ENCODE measurements at places on chromosomes 4 and X.
A peak's percentile ranks its signal among the peaks of the same experiment; 100 is the strongest.

GRCh38 chrX:152926923-152927322, 29.1 kb downstream of the ZNF185 start:
- peak; percentile 26 for DNase-seq

GRCh38 chr4:83382850-83383249, 48.2 kb upstream of the HPSE start:
- no peak for DNase-seq

DNA sequence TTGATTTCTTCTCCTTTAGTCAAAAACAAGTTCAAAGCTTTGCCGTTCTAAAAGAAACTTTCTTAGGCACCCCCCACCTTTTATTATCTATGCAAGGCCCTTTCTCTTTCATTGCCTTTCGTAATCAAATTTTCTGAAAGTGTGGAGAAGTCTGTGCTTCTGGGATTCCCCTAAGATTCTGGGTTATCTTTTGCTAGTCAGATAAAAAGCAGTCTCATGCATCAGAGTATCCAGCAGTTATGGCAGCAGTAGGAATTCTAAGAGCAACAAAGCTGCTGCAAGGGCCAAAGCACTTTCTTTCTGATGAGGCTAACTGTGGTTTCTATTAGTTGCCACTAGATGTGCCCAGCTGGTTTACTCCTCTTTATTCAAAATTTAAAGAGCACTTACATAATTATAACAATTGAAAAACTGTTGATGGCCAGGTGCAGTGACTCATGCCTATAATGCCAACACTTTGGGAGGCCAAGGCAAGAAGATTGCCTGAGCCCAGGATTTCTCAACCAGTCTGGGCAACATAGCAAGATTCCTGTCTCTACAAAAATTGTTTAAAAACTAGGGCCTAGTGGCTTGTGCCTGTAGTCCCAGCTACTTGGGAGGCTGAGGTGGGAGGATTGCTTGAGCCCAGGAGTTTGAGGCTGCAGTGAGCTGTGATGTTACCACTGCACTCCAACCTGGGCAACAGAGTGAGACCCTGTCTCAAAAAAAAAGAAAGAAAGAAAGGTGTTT, 296.2 kb downstream of the PAPSS1 start:
- DNase-seq = no peak

DNA sequence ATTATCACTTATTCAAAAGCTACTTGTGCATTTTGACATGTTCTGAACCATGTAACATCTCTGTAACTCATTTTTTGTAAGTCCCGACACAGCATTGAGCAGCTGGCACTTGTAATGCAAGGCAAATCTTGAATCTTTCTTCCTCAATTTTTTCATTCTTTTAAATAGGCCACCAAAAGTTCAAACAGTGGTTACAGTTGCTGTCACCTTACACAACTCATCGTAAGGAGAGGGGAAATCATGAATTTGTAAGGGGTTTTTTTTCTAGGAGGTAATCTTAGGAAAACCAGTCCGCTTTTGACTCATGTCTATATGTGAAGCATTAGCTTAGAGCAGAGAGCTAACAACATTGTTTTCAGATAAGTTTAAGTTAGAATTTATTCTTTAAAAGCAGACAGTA, 124.5 kb downstream of the PDLIM5 start:
- DNase-seq = no peak

DNA sequence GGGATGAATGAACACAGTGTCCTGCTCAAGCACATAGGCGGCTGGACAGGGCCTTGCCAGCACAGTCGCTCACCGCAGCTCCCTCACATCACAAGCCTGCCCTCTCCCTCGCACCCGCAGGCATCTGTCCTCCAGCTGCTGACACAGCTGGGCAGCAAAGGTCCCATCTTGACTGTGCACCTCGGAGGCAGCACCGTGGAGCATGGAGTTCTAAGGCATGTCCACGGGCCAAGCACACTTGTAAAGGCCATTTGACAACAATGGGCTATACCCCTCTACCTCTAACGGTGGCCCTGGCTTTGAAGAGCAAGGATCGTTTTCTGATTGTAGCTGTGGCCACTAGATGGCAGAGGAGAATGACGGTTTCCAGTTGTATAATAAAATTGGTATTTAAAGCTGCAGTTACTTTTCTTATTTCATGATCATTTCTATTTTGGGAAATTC, 53.8 kb downstream of the APLN start:
- no peak for DNase-seq

GRCh38 chrX:1398431-1399340, 6.8 kb upstream of the SLC25A6 start:
- no peak for DNase-seq
